Fibroblast of skin of right quadriceps (primary cell): ENCODE measurements at places on chromosomes 3 and 15.

- DNase-seq: peak; percentile 39
These were observed 107.5 kb upstream of the THBS1 start for GRCh38 chr15:39473298-39473947.

DNA sequence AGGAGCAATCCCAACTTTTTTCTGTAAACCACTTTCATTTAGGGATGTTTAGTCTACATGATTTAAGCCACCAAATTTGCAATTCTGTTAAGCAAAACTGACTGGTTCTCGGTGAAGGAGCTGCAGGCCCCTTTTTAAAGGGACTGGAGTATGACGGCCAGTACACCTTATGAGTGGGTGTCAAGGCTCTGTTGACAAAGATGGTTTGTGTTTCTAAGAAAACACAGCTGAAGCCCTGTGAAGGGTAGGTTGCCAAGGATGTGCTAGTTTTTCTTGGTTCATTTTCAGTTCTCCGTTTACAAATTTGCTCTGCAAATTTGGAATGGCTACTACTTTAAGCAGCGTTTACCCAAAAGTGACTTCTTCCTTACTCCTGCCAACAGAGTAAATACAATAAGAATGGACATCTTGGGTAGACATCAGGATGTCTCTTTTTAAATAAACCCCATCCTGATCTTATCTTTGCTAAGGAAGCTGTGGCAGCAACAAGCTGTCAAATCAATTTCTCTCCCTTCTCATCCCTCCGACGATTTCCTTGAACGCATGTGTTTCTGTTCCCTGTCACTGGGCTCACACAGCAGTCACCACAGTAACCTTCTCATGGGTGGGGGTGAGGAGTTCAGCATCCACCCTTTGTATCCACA is 58.2 kb upstream of the CMTM8 start:
- DNase-seq: no peak

GRCh38 chr3:33165372-33165771 is 51.6 kb downstream of the CRTAP start:
- no peak for DNase-seq

DNA sequence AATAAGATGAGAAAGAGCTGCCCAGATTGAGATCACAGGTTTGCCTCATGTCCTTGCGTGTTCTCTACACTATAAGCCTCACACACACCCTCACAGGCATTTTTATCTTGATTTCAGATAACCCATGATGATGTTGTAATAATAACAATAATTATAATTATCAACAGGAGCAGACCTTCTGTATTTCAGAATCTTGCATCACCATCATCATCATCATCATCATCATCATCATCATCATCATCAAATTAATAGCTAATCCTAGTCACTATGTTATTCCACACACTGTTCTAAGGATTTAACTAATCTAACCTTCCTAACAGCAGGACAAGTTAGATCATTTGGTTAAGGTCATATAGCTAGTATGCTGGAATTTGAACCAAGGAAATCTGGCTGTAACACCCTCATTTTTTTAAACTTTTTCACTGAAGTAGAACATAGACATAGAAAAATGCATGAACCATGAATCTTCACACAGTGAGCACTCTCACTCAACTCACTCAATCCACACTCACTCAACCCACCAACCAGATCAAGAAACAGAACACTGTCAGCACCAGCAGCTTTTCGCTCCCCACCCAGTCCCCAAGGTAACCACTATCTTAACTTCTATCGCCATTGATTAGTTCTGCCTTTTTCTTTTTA is 1.8 kb upstream of the SH2D7 start:
- peak; percentile 18 for DNase-seq

DNA sequence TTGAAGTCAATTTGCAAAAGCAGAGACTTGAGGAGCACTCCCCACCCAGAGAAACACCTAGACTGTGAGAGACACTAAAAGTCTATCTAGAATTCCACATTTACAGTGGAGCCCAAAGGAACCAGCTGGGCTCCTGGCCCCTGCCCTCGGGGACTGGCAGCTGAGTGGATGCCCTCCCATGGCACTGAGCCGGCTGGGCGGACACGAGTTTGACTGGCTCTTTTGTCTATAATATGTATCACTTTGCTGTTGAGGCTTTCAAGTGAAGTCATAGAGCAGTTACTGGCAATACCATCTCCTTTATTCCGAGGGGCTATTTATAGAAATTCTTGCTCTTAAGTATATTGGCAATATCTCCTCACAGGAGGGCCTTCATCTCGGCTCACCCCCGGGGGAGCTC is 65.8 kb upstream of the TNFAIP8L3 start:
- DNase-seq: no peak

DNA sequence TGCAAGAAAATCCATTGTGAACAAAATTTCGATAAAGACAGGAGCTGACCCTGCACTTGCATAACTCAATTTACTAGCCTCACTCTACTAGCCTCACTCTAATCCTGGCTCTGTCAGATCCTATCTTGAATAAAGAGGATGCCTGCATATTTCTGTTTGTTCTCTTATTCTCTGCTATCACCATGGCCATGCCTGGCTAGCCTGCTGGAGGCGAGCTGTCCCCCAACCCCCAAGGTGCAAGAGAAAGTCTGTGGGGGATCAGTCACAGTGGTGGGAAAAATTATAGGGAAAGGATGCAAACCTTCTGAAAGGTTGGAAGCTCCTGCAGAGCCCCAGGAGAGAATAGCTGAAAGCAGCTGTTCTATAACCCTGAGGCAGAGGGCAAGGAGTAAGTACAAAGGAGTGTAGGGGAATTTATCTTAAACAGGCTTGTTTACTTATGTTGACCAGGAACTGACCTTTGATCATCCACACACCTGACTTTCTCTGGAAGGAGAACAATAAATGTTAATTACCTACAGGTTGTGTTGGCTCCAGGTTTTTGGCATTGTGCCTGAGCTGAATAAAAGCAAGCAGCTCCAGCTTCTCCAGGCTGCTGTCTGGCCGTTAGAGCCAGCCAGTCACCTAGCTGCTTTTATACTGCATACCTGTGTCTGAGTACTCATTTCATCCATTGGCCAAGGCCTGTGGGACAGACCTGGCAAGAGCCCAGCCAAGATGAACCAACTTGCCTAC is 137.7 kb upstream of the RASGRP1 start:
- DNase-seq: peak; percentile 34

DNA sequence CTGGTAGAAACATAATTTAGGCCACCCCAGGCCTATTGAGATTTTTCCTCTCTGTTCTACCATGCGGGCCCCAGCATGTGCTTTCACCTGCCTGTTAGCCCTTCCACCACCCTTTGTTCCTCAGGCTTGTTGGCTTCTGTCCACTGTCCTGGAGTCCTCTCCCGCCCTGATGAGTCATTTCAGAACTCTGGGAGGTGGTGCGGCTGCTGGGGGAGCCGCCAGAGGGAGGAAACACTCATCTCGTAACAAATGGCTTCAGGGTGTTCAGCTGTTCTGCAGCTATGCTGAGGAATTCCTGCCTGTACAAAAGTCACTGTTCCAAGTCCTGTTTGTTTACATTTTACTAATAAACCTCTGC is 36.3 kb downstream of the LRTM1 start:
- DNase-seq: peak; percentile 95
